Stomach (tissue), 19 donors: ENCODE measurements at places on chromosomes 6 and 20. TPM values are rescaled to one million over a fixed set of nuclear protein-coding genes. Genes with fewer than 3 reads are reported as not detected.

DNA sequence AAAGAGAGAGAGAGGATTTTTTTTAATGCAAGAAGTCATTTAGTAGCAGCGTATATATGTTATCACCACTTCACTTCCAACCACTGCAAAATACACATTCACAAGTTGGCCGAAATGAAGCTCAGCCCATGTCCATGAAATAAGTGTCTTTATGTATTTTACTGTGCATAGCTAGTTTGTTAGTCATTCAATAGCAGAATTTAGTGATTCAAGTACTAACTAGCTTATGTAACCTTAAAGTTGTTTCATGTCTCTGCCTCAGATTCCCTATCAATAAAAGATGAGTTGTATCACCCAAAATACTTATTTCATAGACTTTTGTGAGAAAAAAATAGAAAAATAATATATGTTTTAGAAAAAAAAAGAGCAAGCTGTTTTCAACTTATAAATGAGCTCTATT is 153.7 kb upstream of the PRDM1 start:
- no peaks in the 10 kb centered on the region for H3K4me1 ChIP-seq
- no peak for DNase-seq
- H3K27me3 ChIP-seq = no peaks in the 10 kb centered on the region
- H3K36me3 ChIP-seq = no peaks in the 10 kb centered on the region
- H3K27ac ChIP-seq = no peak overlapping the region

- no peaks in the 10 kb centered on the region for H3K27me3 ChIP-seq
- H3K4me1 ChIP-seq = no peaks in the 10 kb centered on the region
- DNase-seq = no peak
- H3K36me3 ChIP-seq = no peaks in the 10 kb centered on the region
- no peak overlapping the region for H3K4me3 ChIP-seq
Measured at GRCh38 chr20:4581838-4582237, 139.9 kb upstream of the PRND start.

DNA sequence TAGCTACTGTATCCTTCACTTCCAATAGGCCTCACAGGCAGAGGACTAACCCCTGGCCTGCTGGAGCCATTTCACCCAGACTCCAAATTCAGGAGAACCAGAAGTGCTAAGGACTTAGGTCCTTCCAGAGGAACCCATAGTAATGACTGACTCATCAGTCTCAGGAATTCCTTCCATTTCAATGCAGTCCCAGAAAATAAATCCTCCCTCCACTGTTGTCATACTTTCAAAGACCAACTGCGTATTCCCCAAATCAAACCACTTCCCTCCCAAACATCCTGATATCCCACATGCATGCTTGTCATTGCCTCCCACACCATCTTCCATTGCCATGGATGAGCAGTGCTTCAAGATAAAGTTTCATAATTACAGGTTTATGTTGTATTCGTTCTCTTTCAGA is 31.8 kb upstream of the NT5E start:
- H3K27me3 ChIP-seq = no peaks in the 10 kb centered on the region
- peaks cover 14% of the 10 kb centered on the region for H3K4me1 ChIP-seq
- no peaks in the 10 kb centered on the region for H3K36me3 ChIP-seq
- H3K4me3 ChIP-seq = no peak overlapping the region

DNA sequence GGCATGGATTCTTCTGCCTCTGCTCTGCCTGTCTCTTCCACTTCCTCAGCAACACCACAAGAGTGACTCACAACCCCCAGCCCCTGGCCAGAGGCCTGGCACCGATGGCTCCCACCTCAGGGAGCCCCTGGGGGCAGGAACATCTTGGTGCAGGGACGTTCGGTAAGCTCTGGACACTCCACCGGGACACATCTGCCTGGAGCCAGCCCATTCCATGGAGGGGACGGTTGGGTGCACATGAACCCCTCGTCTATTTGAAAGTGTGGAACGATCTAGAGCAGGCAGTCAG is 246.5 kb downstream of the ERMARD start:
- DNase-seq = no peak
- H3K36me3 ChIP-seq = no peaks in the 10 kb centered on the region
- no peaks in the 10 kb centered on the region for H3K27me3 ChIP-seq

DNA sequence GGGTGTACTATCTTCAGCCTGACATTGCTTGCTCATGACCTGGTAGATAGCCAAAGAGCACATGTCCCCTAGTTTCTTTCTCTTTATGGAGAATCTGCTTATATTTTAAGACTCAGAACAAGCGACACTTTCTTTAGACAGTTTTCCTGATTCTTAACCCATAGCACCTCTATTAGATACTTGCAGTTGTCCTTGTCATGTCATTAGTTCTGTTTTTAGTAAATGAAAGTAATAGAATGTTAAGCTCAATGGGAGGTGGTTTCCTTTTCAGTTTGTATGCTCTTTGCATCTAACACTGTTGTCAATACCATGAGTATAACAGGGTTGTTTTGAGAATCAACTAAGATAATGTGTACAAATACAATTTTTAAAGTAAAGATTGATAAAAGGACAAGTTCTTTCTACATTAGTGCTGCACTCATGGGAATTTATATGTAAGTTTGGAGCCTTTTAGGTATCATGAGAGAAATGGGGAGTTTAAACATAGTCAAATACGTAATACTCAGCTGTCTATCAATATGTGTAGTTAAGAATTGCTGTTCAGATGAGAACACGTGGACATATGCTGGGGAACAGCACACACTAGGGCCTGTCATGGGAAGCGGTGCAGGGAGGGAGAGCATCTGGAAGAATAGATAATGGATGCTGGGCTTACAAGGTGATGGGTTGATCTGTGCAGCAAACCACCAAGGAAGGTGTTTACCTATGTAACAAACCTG is 124.3 kb downstream of the GRM1 start:
- H3K4me1 ChIP-seq = no peaks in the 10 kb centered on the region
- H3K36me3 ChIP-seq = no peaks in the 10 kb centered on the region
- no peak for DNase-seq
- H3K27me3 ChIP-seq = no peaks in the 10 kb centered on the region

DNA sequence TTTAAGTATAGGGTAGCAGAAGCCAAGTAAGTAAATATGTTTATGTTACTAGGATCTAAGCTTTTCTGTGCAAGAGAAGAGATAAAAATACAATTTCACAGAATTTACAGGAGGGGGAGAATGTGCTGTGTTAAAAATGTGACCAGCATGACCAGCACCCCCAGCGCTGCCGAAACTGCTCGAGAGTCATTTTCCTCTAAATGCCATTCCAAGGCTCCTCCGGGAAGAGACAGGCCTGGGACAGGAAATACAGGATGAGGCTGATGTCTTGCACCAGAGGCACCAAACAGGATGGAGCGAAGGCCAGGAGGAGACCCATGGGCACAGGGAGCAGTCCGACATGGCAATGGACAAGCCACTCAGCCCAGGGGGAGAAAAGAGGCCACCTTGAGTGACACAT is 21.1 kb downstream of the TAF4 start:
- no peak overlapping the region for H3K27ac ChIP-seq
- H3K36me3 ChIP-seq = no peaks in the 10 kb centered on the region
- H3K4me1 ChIP-seq = no peaks in the 10 kb centered on the region
- H3K4me3 ChIP-seq = no peak overlapping the region
- no peak for DNase-seq
- no peaks in the 10 kb centered on the region for H3K27me3 ChIP-seq

- no peak overlapping the region for H3K27ac ChIP-seq
- no peaks in the 10 kb centered on the region for H3K4me1 ChIP-seq
- H3K4me3 ChIP-seq = no peak overlapping the region
- no peak for DNase-seq
- no peaks in the 10 kb centered on the region for H3K36me3 ChIP-seq
- no peaks in the 10 kb centered on the region for H3K27me3 ChIP-seq
Measured at GRCh38 chr6:90459225-90459758, 127.6 kb downstream of the MAP3K7 start.

DNA sequence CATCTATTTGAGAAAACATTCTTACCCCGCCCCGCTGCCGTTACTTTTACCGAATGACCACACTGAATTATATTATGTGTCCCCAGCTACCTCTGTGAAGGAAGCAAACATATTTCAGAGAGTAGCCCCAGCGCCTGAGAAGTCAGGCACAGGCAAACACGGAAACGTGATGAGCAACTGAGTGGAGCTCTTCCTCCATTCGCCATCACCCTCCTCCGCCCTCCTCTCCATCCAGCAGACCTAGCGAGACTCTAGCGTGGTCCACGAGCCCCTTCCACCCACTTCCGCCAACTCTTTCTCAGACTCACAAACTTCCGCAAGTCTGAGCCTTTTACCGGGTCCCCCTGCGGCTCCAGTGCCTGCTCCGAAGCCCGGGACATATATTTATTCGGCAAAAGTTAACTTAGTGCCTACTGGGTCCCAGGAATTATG is 582 bp downstream of the SNRPB start:
- H3K4me1 ChIP-seq = peaks cover 33% of the 10 kb centered on the region
- H3K36me3 ChIP-seq = peaks cover 26% of the 10 kb centered on the region
- peak overlapping the region; percentile 61 for H3K4me3 ChIP-seq
- peak; percentile 82 for DNase-seq
- peak overlapping the region; percentile 94 for H3K27ac ChIP-seq

GRCh38 chr6:43817192-43817591 is 47.2 kb downstream of the VEGFA start:
- H3K36me3 ChIP-seq = no peaks in the 10 kb centered on the region
- peak; percentile 57 for DNase-seq
- no peak overlapping the region for H3K27ac ChIP-seq
- peaks cover 11% of the 10 kb centered on the region for H3K4me1 ChIP-seq
- no peaks in the 10 kb centered on the region for H3K27me3 ChIP-seq
- no peak overlapping the region for H3K4me3 ChIP-seq

Gene LINC00237
- total RNA-seq = not detected

Gene GNMT
- 21.3 TPM for total RNA-seq

DNA sequence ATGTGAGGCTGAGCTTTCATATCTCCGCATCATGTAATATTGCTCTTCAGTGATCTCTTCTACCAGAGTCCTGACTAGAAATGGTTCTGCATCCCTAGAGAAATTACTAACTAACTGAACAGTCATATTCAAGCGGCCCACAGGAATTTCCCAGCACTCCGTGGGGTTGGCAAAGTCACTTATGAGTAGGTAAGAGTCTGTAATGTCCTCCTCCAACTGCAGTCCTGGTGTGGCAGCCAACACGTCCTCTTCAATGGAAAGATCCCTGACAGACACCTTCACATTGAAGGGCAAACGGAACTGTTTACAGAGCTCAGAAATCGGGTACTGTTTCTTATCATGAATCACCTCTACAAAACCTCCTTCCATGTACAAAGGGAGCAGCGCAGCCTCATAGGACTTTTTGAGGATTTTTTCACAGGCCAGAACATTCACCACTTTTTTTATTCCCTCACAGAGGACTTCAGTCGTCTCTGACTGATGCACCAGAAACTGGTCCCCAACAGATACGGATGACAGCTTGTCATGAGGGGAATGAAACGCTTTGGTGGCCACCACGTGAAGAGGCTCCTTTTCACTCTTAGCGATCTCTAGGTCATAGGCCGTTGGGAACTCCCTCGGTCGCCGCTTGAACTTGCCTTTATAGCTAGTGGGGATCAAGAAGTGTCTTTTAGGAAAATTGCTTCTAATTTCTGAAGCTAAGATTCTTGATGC is 87.7 kb downstream of the THEMIS start:
- no peaks in the 10 kb centered on the region for H3K36me3 ChIP-seq
- no peaks in the 10 kb centered on the region for H3K4me1 ChIP-seq
- no peak overlapping the region for H3K27ac ChIP-seq
- no peaks in the 10 kb centered on the region for H3K27me3 ChIP-seq
- no peak overlapping the region for H3K4me3 ChIP-seq
- DNase-seq = no peak

DNA sequence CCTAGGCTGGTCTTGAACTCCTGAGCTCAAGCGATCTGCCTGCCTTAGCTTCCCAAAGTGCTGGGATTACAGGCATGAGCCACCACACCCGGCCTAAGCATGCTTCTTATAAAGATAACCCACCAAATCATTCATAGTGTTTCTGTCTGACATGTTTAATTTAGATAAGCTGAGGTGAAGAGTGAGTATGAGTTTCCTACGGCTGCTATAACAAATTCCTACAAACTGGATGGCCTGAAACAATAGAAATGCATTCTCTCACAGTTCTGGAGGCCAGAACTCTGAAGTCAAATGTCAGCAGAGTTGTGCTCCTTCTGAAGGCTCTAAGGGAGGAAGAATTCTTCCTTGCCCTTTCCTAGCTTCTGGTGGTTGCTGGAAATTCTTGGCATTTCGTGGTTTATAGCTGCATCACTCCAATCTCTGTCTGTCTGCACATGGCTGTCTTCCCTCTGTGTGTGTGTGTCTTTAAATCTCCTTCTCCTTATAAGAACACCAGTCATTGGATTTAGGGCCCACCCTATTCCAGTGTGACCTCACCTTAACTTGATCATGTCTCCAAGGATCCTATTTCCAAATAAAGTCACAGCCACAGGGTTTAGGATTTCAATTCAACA is 29.9 kb downstream of the MAPK13 start:
- no peak overlapping the region for H3K27ac ChIP-seq
- no peak overlapping the region for H3K4me3 ChIP-seq
- no peaks in the 10 kb centered on the region for H3K27me3 ChIP-seq
- no peak for DNase-seq
- no peaks in the 10 kb centered on the region for H3K4me1 ChIP-seq

Gene RSPO3
- 6.8 TPM for total RNA-seq

DNA sequence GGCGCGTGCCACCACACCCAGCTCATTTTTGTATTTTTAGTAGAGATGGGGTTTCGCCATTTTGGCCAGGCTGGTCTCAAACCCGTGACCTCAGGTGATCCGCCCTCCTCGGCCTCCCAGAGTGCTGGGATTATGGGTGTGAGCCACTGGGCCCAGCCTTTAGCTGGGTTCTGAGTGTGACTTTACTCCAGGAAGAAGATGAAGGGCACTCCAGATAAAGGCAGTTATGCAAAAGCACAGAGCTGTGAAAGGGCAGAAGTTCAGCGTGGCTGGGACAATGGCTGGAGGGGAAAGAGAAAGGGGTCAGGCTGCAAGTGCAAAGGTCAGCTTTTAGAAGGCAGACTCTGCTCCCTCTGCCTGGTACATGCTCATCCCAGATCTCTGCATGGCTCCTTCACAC is 39.7 kb downstream of the MAP3K5 start:
- H3K4me1 ChIP-seq = peaks cover 29% of the 10 kb centered on the region
- H3K36me3 ChIP-seq = no peaks in the 10 kb centered on the region
- peak overlapping the region; percentile 57 for H3K27ac ChIP-seq
- no peaks in the 10 kb centered on the region for H3K27me3 ChIP-seq

Gene KCNQ2
- not detected for total RNA-seq

Gene TCP11
- total RNA-seq = not detected

DNA sequence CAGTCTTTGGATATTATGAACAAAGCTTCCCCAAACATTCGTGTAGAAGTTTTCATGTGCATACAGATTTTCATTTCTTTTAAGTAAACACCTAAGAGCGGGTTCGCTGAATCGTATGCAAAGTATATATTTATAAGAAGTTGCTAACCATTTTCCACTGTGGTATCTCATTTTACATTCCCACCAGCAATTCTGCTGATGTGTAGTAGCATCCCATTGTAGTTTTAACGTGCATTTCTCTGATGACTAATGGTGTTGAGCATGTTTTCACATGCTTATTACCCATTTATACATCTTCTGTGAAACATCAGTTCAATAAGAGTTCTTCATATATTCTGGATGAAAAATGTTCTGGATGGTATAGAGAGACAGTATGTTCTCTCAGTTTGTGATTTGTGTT is 97.4 kb downstream of the IYD start:
- no peaks in the 10 kb centered on the region for H3K36me3 ChIP-seq
- no peaks in the 10 kb centered on the region for H3K27me3 ChIP-seq
- H3K27ac ChIP-seq = no peak overlapping the region
- no peak overlapping the region for H3K4me3 ChIP-seq
- no peak for DNase-seq
- H3K4me1 ChIP-seq = no peaks in the 10 kb centered on the region
